ENCODE measurements at places on chromosomes 1 and 21.

- peak; percentile 75 for DNase-seq
These were observed at the start of gene PTPN7 for GRCh38 chr1:202160377-202160940. Gene PTPN7 (minus strand): TSS chr1:202160602. CDS start chr1:202159402, 1,200 bp downstream.

DNA sequence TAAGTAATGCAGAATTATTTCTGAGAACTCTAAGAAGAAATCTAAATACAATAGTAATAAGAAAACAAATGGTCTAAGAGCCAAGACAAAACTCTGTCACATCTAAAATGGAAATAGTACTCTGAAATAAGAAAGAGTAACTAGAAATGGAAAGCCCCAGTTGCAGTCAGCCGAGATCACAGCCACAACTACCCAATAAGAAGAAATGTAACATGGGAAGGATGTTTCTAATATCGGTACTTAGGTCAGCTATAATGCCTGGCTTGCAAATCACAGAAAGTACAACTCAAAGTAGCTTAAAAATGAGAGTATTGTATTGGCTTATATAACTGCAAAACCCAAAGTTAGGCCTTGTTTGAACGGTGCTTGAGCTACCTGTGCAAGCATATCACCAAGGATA is 58.6 kb upstream of the USP25 start:
- DNase-seq = no peak

DNA sequence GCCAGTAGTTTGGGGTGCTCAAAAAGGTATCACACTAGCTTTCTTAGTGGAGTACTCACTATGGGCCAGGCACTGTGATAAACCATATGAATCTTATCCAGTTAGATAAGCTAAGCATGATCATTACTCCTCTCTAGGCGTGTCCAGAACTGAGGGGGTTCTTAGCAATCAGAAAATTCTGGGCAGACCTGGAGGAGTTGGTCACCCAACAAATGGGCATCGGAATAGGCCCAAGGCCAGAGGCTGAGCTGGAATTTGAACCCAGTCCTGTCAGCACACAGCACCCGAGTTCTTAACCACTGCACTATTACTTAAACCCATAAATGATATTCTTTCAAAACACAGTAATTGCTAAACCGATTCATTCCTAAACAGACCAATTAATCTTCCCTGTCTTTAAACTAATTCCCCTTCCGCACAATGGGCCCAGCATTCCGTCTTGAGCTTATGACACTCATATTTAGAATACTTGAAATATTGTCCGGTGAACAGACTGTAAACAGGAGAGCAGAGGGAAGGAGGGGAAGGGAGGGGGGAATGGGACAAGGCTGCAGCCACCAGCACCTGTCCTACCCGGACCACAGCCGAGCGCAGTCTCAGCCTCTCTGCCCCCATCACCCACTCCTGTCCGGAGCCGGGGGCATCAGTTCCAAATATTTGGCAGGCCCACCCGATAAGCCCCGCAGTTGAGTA is 113.0 kb upstream of the GADD45A start:
- DNase-seq = no peak

DNA sequence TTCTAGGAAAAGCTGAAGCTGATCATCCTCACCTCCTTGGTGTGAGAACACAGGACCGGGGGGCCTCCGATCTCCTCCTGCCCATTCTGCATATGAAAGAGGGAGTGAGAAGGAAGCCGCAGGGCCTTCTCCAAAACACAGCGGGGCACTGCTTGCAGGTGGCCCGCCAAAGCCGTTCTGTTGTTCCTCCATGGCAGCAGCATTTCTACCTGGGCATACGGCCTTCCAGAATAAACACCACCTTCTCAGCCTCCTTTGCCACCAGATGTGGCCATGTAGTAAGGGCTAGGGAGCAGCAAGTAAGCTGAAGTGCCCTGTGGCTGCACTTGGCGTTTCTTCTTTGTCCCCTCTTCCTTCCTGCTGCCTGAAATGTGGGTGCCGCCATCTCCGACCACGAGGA is 214.9 kb downstream of the TOMM20 start:
- no peak for DNase-seq

GRCh38 chr1:206878456-206878855 is 13.0 kb downstream of the IL20 start:
- no peak for DNase-seq

- peak; percentile 98 for DNase-seq
These were observed at the start of gene RAD54L for GRCh38 chr1:46247436-46248121. Gene RAD54L (plus strand): TSS chr1:46247763. CDS start chr1:46248406, 643 bp downstream.

DNA sequence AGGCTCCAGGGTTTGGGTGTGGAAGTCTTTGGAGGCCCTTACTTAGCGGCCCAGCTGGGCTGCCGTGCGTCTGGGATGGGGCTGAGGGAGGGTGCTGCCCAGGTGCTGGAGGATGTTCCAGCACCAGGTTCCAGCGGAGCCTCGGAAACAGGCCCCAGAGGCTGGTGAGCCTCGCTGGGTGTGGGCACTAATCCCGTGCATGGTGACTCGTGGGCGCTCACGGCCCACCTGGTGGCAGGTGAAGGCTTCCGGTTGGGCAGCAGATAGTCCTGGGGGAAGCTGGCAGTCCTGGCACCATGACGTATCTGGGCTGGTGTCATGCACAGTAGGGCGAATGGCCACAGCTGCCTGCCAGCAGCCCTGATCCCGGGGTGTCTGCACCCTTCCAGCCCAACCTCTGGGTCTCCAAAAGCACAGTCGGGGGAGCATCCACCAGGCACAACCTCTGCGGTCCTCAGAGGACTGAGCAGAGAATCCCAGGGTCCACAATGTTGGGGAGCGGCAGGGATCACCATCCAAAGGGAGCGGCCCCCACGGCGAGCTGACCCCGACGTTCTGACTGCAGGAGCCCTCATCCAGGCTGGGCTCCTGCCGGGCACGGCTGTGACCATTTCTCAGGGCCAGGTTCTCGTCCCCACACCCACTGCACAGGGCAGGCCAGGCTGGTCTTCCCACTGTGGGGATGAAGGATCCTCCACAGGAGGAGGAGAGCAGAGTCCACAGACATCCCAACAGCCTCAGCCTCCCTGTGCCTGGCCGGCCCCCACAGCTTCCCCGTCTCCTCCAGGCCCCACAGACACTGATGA is 25.3 kb downstream of the FTCD start:
- peak; percentile 3 for DNase-seq

Data from CD4-positive, alpha-beta memory T cell (primary cell).